ENCODE measurements at places on chromosomes 12 and 14. TPM values are rescaled to one million over a fixed set of nuclear protein-coding genes. Genes with fewer than 3 reads are reported as not detected.

GRCh38 chr12:69275471-69275891, 36.1 kb downstream of the CPSF6 start:
- no peak for DNase-seq

- no peak for DNase-seq
These were observed 77.6 kb upstream of the CLMN start for GRCh38 chr14:95397325-95397724.

DNA sequence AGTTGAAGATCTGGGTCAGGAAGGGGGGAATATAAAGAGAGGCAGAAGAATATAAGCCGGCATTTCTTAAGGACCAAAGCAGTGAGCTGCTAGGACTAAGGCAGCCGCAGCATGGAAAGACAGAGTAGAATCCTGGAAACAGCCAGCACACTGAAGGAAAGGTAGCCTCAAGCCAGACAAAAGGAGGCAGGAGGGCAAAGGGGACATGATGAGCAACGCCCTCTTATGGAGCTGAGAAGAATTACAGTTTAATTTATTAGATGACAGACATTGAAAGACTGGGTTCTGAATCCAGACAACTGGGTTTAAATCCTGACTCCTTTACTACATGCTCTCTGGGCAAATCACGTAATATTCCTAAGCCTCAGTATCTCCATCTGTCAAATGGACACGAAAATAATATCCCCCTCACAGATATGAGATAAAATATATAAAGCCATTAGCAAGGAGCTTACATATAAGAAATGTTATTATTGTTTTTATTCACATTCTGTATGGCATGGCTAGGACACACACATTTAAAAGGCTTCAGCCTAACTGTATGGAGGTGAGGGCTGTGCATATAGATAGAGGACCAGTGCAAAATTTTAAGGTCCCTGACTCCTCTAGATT, 8.1 kb upstream of the PCED1B start:
- no peak for DNase-seq

- DNase-seq, result no peak
These were observed 701.8 kb downstream of the TMTC2 start for GRCh38 chr12:83388551-83388950.

DNA sequence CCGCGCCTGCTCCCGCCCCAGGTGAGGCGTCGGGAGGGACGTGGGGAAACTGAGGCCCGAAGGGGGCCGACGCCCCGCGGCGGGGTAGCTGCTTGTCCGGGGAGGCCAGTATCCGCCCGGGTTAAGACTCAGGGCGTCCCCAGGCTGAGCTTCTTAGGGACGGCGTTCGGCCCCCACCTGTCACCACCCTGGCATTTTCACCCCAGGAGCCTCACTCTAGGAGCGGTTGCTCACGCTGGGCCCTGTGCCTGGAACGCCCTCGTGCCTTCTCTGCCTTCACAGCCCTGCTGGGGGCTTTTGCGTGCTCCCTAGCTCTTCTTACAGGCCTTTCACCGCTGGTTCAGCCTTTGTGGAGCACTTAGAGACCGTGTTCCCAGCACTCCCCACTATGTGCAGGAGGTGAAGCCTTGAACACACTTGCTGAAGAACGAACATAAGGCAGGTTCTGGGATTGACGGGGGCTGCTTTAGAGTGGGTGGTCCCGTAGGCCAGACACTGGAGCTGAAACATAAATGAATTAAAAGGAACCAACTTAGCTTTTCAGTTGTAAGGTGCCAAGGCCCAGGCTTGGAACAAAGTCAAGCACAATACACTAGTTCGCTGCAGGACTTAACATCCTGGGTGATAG, 601 bp downstream of the ZNF839 start:
- peak; percentile 54 for DNase-seq

GRCh38 chr12:101634724-101635123, 40.0 kb downstream of the MYBPC1 start:
- no peak for DNase-seq

Gene SDR9C7
- not detected for total RNA-seq

Data from activated CD8-positive, alpha-beta T cell treated with anti-CD3 and anti-CD28 coated beads, Interleukin-2, amount 10 ng/mL, durations not matched to agents 7 days and 5 days (primary cell).